ENCODE measurements at places on chromosomes 1 and 21.

- no peak for DNase-seq
Observed at GRCh38 chr1:202662081-202662480, 48.2 kb downstream of the SYT2 start.

DNA sequence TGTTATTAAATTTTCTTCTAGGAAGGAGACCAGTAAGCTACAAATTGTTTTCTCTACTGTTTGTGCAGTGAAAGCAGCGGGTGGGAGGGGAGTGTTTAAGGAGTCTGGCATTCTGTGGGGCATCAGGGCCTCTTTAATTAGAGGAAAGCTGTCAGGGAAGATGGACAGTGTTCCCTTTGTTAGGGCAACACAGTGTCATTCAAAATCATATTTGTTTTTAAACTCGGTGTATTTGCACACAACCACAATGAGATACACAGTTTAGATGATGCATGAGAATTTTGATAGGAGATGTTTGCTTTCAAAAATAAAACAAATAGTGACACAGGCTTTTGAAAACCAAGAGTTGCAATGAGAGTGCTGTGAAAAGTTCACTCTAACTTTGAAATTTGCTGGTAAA lies 15.1 kb upstream of the ST6GALNAC3 start:
- no peak for DNase-seq

- DNase-seq = no peak
Observed at GRCh38 chr1:87307931-87308330, 20.7 kb upstream of the LMO4 start.

GRCh38 chr1:244788493-244789275 lies 46.8 kb upstream of the COX20 start:
- no peak for DNase-seq

DNA sequence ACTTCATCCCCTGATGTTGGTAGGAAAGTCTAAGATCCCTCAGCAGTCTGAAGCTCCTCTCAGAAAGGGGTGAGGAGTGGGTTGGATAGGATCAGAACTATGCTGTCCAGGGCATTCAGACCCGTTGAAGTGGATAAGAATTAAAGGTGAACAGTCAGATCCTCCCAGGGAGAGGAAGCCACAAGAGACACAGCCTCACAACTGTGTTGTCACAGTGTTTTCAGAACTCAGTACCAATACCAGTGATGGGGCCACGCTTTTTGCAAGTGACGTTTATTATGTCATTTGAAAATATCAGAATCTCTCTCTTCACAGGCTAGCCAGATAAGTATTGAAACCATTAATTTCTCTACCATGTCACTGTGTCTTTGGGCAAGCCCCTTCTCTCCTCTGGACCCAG lies 15.4 kb upstream of the EPS15 start:
- no peak for DNase-seq

GRCh38 chr1:176866011-176866714 lies 298.3 kb downstream of the ASTN1 start:
- no peak for DNase-seq

DNA sequence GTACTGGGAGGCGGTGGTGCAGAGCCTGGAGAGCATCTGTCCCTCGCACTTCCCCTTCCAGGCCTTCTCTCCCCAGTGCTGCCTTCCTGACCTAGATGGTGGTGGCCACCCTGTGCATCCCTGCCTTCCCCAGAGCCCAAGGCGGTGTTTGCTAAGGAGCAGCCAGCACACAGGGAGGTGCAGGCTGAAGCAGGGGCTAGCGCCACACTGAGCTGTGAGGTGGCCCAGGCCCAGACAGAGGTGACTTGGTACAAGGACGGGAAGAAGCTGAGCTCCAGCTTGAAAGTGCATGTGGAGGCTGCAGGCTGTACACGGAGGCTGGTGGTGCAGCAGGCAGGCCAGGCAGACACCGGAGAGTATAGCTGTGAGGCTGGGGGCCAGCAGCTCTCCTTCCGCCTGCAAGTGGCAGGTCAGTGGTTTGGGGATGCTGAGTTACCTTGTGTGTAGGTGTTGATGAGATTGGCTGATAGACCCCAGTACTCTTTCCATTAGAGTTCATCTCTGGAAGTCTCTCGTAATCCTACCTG lies 51.6 kb downstream of the OBSCN start:
- no peak for DNase-seq

- DNase-seq = peak; percentile 77
Observed at GRCh38 chr1:158177700-158178450, 2.8 kb upstream of the CD1D start.

GRCh38 chr1:24392982-24393650 lies 20.5 kb downstream of the STPG1 start:
- no peak for DNase-seq

DNA sequence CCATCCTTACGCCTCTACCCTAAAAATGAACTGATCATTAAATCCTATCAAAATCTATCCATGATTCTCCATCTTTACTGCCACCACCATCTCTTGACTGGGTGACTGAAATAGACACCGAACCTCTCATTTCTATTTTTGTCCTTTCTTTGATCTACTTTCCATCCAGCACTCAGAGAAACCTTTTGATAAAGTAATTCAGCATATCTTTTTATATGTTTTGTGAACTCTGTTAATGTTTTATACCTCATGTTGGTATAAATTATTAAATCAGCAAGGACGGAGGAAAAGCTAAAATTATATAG lies 13.0 kb downstream of the PCNX2 start:
- DNase-seq = no peak

- DNase-seq = no peak
Observed at GRCh38 chr1:208603721-208604120, 359.5 kb upstream of the PLXNA2 start.

- no peak for DNase-seq
Observed at GRCh38 chr1:236185687-236186086, 43.3 kb downstream of the GPR137B start.

DNA sequence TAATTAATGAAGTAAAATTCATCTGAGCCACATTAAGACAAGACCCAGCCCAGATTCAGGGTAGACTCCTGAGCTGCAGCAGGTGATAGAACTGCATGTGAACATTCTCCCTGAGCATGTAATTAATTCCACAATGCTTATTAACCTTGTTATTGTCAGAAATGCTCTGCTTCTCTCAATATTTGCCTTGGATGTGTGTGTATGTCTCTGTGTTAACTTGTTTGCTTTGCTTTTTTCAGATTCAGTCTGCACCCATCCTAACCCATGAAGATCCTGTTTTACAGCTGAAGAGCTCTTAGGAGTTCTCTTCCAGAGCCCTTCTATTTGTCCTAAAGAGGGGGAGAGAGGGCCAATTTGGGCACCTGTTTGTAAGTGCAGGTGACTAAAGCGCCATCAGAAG lies 143.2 kb upstream of the BMP8A start:
- DNase-seq = no peak

- DNase-seq = no peak
Observed at GRCh38 chr1:218694636-218695035, 349.5 kb downstream of the TGFB2 start.

DNA sequence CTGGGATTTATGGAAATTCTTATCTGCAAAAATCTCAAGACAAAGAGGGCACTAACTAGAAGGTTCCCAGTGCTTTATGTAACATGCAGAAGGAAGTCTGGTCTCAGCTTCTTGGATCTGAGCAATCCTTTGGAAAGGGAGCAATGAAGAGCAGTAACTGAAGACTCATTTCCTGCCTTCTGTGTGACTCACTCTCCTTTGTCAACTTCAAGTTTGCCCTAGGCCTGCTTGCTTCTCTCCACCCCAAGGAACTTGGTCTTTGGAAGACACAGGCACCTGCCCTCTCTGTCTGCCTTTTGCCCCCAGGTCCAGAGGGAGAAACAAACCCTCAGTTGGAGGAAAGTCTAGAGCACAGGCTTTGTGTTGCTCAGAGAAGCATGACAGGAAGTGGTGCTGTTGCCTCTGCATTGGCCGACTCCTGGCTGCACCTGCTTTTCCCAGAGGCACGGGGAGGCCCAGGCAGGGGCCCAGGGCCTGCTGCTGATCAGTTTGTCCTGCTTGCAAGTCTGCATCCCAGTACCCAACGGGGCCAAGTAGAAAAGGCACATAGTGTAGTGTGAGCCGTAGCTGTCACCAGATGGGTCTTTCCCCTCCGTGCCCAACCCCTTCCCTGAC lies 137.2 kb downstream of the DHRS3 start:
- peak; percentile 82 for DNase-seq

DNA sequence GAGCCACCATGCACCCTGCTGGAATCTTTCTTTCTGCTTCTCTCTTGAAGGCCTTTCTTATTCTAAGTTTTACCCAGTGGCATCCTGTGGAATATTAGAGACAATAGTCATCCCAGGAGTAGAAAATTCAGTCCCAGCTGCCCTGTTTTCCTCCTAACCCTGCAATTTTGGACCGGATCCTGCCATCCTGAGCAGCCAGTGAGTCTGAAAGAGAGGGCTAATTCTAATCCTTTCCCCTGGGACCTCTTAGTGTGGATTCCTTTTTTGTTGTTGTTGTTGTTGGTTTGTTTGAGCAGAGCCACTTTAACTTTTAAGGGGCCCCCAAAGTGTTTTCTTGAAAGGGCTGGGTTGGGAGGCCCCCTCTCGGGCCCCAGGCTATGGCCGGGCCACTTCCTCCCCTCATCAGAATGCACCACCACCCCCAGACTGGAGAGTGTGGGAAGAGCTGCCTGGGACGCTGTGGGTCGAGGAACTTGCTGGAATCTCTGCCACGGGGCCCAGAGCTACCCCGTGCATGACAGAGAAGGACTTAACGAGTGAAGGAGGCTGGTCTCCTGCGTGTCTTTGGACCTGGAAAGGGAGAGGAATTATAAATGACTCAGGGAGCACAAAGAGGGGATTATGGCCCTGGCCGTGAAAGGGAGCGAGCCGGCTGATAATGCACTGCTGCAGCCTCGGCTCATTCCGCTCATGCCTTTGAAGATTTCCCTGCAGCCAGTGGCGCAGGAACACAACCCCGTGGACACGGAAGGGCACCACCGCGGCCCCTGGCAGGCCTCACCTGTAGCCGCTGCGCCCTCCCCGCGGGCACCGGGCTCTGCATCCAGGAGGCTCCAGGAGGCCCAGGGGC lies 81.0 kb upstream of the AKT3 start:
- DNase-seq = no peak

DNA sequence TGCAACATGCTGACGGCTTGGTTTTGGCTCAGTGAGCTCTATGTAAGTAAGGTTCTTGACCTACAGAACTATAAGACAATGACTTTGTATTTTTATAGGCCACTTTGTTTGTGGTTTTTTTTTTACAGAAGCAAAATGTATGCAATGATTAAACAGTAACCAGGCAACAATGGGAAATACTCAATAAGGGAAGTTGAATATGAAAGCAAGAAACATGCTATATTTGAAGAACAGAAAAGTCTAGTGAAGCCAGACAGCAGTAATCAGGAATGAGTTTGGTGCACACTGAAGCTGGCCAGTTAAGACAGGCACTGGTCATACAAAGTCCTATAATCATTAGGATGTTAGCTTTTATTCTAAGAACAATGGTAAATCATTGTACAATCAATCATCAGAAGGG lies 1926.8 kb downstream of the NCAM2 start:
- DNase-seq = no peak

- DNase-seq = no peak
Observed at GRCh38 chr1:85707267-85707989, 805 bp downstream of the ZNHIT6 start.

GRCh38 chr21:42446531-42446930 lies 42.8 kb downstream of the UBASH3A start:
- no peak for DNase-seq

- no peak for DNase-seq
Observed at GRCh38 chr1:223242382-223242955, 99.4 kb upstream of the TLR5 start.

- no peak for DNase-seq
Observed at GRCh38 chr1:17684810-17685209, 70.3 kb upstream of the ACTL8 start.

- DNase-seq = no peak
Observed at GRCh38 chr1:5404412-5405203, 587.6 kb downstream of the NPHP4 start.

- no peak for DNase-seq
Observed at GRCh38 chr1:224730965-224731364, 114.8 kb downstream of the CNIH3 start.

GRCh38 chr1:165187031-165188009 lies 169.2 kb downstream of the LMX1A start:
- no peak for DNase-seq

- DNase-seq = no peak
Observed at GRCh38 chr1:232177438-232177837, 452.5 kb downstream of the SIPA1L2 start.

GRCh38 chr1:224114787-224115175 lies 870 bp downstream of the FBXO28 start:
- DNase-seq = no peak

- DNase-seq = no peak
Observed at GRCh38 chr1:42386051-42386450, 5.5 kb downstream of the RIMKLA start.

- DNase-seq = no peak
Observed at GRCh38 chr1:18175530-18176377, 68.2 kb downstream of the IGSF21 start.

DNA sequence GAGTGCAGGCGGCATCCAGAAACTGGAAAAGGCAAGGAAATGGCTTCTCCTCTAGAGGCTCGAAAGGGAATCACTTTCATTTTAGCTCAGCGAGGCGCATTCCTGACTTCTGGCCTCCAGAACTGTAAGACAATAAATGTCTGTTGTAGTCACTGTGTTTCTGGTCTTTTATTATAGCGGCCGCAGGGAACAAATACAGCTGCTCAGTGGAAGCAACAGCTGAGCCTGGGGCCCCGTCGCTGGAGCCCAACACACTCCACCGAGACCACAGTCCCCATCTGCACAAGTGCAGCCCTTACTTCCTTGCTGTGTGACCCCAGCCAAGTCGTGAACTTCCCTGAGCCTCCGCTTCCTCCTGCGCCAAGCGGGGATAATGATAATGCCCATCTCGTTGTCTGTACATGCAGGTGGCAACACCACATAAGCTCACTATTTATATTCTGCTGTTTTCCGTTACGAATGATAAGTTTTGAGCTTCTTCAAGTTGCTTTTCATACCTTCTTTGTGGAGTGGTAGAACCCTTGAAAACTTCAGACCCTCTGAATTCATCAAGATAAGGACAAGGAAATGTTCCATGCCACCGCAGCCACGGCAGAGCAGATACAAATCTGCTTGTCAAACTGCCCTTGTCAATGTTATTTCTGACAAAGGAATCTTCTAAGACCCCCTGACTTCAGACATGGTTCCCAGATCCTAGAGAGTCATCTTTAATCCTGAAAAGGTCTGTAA lies 3.2 kb upstream of the LAPTM5 start:
- no peak for DNase-seq

DNA sequence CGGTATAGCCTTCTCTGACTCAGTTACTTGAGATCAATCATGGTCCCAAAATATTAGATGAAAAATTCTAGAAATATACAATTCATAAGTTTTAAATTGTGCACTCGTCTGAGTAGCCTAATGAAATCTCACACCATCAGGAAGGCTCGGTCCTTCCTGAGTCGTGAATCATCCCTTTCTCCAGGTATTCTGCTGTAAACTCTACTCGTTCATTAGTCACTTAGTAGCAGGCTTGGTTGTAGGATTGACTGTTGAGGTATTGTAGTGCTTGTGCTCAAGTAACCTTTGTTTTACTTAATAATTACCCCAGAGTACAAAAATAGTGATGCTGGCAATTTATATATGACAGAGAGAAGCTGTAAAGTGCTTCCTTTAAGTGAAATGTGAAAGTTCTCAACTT lies 238.7 kb downstream of the OLFM3 start:
- no peak for DNase-seq

GRCh38 chr1:231653632-231654031 lies 27.0 kb downstream of the DISC1 start:
- DNase-seq = no peak

GRCh38 chr1:87179076-87179810 lies 149.4 kb upstream of the LMO4 start:
- DNase-seq = no peak

Measured in H4 (cell line).